ENCODE measurements at places on chromosomes 4 and X. TPM values are rescaled to one million over a fixed set of nuclear protein-coding genes. Genes with fewer than 3 reads are reported as not detected.

DNA sequence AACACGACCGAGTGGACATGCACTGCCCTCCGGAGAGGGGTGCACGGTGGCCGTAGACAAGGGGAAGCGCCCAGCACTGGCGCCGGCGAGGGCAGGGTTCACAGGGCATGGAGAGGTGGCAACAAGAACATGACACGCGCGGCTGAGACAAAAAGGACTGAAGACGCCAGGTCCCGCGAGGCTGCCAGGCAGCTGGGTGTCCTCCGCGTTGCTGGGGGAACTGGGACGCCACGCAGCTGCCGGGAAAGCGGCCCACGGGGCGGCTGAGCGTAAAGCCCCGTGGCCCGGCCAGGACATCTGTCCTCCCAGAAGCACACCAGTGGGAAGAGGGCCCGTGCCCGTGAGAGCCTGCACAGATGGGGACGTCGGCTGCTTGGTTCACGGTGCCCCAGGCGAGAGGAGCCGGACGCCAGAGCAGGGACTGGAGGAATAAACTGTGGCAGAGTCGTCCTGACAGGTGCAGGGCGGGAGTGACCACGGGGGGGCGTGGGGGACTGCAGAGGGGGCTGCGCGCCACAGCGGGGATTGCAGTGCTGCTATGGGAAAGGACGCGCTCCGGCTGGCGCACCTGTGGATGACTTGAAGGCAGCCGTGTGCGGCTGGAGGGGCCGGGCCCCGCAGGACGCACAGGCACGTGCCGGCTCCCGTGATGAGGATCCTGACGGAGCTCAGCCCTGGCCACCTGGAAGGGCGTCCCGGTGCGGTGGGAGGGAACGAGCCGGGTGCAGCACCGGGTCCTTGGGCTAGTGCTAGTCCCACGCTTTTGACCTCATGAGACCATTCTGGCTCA is 32.1 kb upstream of the GTPBP6 start:
- H3K27ac ChIP-seq: no peak overlapping the region
- no peaks in the 10 kb centered on the region for H3K27me3 ChIP-seq

UGT8 gene
- 7.8 TPM for total RNA-seq

DNA sequence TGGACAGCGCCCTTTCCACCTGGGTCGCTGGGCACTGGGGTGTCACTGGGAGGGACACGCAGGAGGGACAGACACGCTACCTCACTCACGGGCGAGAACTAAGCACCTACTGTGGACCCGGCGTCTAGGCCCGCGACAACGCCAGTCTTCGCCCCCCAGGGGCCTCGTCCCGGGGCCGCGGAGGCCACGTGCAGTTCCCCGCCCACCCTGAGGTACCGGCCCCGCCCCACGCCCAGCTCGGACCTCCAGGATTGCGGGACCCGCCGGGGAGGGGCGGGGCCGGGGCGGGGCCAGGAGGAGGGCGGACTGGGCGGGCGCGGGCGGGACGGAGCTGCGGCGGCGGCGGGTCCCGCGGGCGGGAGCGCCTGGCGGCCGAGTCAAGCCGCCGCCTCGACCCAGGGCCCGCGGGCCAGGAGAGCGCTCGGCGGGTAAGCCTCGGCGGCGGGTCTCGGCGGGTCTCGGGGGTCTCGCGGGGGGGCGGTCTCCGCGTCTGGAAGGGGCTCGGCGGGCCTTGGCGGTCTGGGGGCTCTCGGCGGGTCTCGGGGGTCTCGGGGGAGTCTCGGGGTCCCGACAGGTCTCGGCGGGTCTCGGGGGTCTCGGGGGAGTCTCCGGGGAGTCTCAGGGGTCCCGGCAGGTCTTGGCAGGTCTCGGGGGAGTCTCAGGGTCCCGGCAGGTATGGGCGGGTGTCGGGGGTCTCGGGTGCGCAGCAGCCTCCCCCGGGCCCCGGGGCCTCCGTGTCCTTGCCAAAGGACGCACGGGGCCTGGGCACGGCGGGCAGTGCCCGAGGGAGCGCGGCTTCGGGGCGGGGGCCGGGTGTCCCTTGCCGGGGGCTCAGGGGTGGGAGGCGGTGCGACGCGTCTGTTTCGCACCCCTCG is at the start of gene SH3BP2:
SH3BP2 (plus strand) TSS at position 375 of the 875 bp plus-strand sequence. CDS start 27,533 bp downstream, outside the sequence.
- peak within 1 kb of the TSS; percentile 70 for H3K27ac ChIP-seq
- DNase-seq: peak; percentile 82
- H3K36me3 ChIP-seq: no peaks in the 10 kb centered on the region
- peaks cover 42% of the 10 kb centered on the region for H3K4me1 ChIP-seq
- H3K27me3 ChIP-seq: no peaks in the 10 kb centered on the region

DNA sequence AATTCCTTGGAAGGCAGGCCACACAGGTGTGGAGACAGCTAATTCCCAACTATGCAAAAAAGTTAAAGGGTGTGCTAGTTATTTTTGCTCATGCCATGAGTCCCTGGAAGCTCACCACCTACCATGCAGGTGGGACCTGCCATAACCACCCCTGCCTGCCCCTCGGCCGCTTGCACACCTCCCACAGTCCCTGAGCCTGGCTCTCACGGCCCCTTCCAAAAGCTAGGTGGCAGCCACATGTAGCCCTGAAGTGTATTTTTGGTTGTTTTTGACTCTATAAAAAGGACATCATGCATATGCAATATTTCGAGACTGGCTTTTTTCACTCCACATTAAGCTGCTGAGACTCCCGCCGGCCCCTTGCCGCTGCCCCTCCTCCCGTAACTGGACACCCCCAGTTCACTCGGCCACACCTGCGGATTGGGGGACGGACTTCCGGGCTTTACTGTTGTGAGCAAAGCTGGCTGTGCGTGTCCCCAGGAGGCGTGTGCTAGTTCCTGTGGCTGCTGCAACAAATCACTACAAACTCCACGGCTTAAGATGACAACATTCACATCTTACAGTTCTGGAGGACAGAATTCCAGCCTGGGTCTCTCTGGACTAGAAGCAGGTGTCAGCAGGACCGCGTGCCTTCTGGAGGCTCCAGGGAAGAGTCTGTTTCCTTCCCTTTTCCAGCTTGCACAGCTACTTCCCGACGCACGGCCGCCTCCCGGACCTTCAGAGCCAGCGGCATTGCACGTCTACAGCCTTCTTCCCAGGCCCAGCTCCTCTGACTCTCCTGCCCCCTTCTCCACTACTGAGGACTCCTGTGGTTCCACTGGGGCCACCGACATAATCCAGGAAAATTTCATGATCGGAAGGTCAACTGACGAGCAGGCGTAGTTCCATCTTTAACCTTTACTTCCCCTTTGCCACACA is 24.8 kb downstream of the ZFYVE28 start:
- H3K4me3 ChIP-seq: no peak overlapping the region
- no peak overlapping the region for H3K27ac ChIP-seq
- no peaks in the 10 kb centered on the region for H3K4me1 ChIP-seq

DNA sequence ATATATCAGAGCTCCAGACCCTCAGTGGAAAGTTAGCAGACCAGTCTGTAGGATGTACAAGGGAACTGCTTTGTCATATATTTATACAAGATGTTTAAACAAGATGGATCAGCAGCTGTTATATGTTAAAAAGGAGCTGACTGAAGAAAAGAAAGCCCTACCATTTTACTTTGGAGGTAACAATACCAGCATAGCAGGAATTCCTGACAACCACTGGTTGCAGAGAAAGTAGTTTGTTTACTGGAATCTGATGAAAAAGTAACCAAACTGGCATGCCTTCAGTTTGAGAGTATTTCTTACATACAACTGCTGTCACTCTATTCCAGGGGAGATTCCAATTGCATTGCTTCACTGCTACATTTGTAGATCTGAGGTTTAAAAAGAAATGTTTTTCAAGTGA is 49.5 kb upstream of the GABRQ start:
- H3K4me3 ChIP-seq: no peak overlapping the region
- no peaks in the 10 kb centered on the region for H3K36me3 ChIP-seq
- no peaks in the 10 kb centered on the region for H3K27me3 ChIP-seq
- H3K27ac ChIP-seq: no peak overlapping the region

GRCh38 chr4:109214622-109215301 is 87.7 kb downstream of the COL25A1 start:
- H3K36me3 ChIP-seq: no peaks in the 10 kb centered on the region
- no peak for DNase-seq
- no peak overlapping the region for H3K4me3 ChIP-seq
- no peak overlapping the region for H3K27ac ChIP-seq

DNA sequence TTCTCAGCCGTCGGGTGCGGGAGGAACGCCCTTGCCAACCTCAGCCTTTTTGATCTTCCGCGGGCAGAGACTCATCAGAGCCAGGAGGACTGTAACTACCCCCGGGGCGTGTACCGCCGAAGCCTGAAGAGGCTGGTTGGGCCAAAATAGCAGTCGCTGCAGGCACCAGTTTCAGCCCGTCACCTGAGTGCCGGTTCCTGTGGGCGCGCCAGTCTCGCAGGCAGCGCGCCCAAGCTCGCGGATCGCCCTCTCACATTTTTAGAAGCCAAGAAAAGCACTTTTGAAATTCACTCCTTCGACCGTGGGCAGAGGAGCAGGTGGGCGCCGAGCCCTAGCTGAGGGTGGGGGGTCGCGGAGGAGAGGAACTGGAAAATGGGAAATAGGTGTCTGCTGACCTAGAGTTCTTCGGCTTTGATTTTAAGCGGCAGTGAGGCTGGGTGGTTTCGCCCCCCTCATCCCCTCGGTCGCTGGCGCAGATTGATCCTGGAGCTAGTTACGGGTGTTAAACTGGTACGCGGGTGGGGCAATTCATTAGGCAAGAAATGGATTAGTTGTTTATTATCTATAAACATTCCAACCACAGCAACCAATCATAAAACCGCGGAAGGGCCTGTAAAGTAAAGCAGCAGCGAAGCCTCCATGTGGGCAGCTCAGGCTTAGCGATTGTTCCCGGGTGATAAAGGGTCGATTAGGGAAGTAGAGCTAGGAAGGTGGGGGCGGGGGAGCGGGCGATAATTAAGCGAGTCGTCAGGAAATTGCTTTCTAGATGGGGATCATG is 69.2 kb downstream of the FBXO8 start:
- peaks cover 44% of the 10 kb centered on the region for H3K27me3 ChIP-seq
- H3K36me3 ChIP-seq: no peaks in the 10 kb centered on the region
- no peak overlapping the region for H3K4me3 ChIP-seq
- no peak for DNase-seq

DNA sequence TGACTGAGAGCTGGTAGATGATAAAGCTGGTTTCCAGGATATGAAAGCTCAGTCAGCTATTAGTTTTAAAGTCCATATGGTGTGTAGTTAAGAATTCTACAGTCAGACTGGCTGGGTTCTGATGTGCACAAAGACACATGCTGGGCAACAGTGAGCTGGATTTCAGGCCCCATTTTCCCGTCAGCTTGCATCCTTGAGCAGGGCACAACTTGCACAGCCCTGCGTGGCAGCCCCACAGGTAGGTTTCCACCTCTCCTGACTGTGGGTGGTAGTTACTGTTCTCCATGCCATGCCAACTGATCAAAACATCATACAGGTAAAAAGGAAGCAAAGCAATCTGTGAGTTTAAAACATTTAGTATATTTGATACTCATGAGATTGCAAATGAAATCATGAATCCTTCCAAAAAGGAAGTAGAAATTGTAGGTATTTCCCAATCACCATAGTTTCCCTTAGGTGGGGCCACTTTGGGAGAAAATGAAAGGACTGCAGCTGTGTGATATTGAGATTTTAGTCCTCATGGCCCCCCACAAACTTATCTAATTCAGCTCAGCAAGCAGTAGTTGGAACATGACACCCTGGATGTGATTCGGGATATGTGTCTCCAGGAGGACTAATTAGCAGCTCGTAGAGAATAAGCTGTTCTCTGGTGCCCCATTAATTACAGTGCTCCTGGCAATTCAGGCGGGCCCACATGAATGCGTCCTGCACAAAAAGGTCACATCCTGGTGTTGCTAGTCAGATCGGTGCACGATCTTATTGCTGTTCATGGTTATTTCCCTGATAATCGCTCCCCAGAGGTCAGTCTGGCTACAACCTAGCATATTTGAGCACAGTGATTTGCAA is 42.4 kb upstream of the NOCT start:
- no peaks in the 10 kb centered on the region for H3K27me3 ChIP-seq
- no peak overlapping the region for H3K4me3 ChIP-seq
- DNase-seq: no peak
- H3K4me1 ChIP-seq: no peaks in the 10 kb centered on the region
- H3K27ac ChIP-seq: no peak overlapping the region

GYG2 gene
- total RNA-seq: 6.6 TPM

- no peak for DNase-seq
- H3K36me3 ChIP-seq: no peaks in the 10 kb centered on the region
- no peak overlapping the region for H3K4me3 ChIP-seq
- H3K4me1 ChIP-seq: no peaks in the 10 kb centered on the region
Measured at GRCh38 chr4:74479009-74479408, 34.1 kb downstream of the AREG start.

DNA sequence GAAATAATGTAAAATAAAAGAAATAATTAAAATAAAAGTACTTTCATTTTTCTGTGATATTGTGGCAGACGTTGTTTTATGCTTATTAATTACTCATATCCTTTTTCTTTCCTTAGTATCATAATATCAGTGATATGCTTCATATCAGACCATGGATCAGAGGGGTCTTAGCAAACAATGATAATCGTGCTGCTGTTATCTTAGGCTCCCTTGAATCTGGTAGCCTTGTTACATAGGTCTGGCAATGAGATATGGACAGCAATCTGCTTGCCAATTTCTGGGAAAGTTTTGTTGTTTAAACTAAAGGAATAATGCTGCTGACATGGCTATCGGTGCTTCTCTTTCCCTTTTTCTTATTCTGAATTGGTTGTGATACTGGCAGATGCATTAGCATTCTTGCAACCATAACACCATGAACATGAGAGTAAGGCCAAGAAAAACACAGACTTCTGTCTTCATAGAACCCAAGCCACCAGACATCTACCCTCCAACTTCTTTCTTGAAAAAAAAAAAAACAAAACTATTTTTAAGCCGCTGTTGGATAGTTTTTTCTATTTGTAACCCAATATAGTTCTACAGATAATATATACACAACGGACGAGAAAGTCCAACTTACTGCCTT is 16.4 kb downstream of the EPHA5 start:
- H3K4me1 ChIP-seq: peaks cover 9% of the 10 kb centered on the region
- H3K27me3 ChIP-seq: no peaks in the 10 kb centered on the region
- H3K4me3 ChIP-seq: no peak overlapping the region
- DNase-seq: no peak

- H3K27ac ChIP-seq: no peak overlapping the region
- H3K4me3 ChIP-seq: no peak overlapping the region
- H3K4me1 ChIP-seq: no peaks in the 10 kb centered on the region
- DNase-seq: no peak
- H3K36me3 ChIP-seq: no peaks in the 10 kb centered on the region
Measured at GRCh38 chrX:101203761-101204351, 15.7 kb upstream of the DRP2 start.

GRCh38 chr4:115664285-115664684 is 550.9 kb upstream of the NDST4 start:
- no peaks in the 10 kb centered on the region for H3K4me1 ChIP-seq
- no peaks in the 10 kb centered on the region for H3K36me3 ChIP-seq
- no peak for DNase-seq
- no peak overlapping the region for H3K27ac ChIP-seq
- no peak overlapping the region for H3K4me3 ChIP-seq

COL4A6 gene
- total RNA-seq: 1.5 TPM

- no peak for DNase-seq
- no peak overlapping the region for H3K27ac ChIP-seq
- H3K27me3 ChIP-seq: no peaks in the 10 kb centered on the region
- H3K4me1 ChIP-seq: no peaks in the 10 kb centered on the region
- H3K4me3 ChIP-seq: no peak overlapping the region
- H3K36me3 ChIP-seq: no peaks in the 10 kb centered on the region
Measured at GRCh38 chr4:157896726-157897125, 276.1 kb downstream of the GASK1B start.

RNF175 gene
- total RNA-seq: 3.4 TPM
